ENCODE measurements at places on chromosomes 2 and 18.
A peak's percentile ranks its signal among the peaks of the same experiment; 100 is the strongest.

GRCh38 chr2:234840336-234840735, 111.5 kb upstream of the SH3BP4 start:
- no peak for DNase-seq

- DNase-seq: no peak
Observed at GRCh38 chr18:12606592-12607315, 51.2 kb downstream of the SPIRE1 start.

DNA sequence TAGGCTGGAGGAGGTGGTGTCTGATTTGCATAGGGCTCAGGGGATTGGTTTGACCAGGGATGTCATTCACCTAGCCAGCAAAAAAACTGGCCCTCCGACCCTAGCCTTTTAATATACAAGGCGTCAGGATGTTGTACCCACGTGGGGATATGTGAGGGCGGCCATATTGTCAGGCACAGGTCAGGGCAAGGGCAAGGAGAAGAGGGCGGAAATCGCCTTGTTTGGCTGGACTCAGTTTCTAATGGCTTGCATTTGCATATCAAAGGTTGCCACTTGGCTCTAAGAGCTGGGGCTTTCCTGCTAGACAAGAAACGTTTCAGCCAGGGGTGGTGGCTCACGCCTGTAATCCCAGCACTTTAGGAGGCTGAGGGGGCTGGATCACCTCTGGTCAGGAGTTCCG, 24.9 kb upstream of the PDCL3 start:
- DNase-seq: no peak

DNA sequence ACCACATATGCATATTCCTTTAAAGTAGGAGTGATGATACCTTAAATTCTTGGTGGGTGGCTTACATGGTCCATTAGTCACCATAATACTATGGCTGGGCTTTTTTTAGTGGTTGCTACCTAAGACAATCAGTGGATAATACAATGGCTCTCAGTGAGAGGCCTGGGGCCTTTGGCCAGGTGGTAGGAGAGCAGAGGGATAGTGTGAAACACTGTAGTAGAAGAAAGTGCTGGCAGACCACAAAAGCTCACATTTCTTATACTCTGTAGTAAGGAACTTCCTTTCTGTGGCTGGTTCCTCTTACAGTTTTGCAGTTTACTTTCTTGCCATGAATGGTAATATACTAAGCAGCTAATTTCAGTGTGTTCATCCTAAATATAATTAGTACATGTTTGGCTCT, 583.5 kb downstream of the XIRP2 start:
- DNase-seq: no peak

DNA sequence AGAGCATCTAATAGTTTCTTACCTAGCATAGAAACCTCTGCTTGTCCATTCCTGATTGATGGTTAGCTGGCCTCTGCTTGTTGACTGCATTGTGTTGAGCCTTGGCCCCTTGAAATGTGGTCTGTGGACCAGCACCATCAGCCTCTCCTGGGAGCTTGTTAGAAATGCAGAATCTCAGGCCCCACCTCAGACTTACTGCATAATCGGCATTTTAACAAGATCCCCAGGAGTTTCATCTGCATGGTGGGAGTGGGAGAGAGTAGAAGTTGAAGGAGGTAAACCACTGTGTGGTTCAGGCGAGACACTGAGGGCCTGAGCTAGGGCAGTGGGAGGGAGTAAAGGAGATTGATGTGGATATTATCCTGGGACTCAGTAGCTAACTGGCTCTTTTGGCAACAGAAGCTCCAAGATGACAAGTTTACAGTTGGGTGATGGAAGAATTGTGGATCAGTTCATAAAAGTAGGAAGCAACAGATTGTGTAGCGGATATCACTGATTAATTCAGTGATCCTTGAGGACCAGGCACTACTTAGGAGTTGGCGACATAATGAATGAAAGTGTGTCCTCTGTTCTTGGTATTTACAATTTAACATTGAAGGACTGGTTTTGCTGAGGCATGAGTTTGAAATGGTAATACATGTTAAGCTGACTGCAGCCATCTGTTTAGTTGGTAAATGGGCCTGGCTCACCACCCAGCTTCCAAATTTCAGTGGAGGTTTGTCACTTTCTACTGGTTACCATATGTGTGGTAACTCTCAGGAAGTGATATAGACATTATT, 20.9 kb downstream of the PHLPP1 start:
- DNase-seq: no peak

- DNase-seq: peak; percentile 93
Observed at GRCh38 chr18:79914614-79915160, 36.8 kb downstream of the SLC66A2 start.

DNA sequence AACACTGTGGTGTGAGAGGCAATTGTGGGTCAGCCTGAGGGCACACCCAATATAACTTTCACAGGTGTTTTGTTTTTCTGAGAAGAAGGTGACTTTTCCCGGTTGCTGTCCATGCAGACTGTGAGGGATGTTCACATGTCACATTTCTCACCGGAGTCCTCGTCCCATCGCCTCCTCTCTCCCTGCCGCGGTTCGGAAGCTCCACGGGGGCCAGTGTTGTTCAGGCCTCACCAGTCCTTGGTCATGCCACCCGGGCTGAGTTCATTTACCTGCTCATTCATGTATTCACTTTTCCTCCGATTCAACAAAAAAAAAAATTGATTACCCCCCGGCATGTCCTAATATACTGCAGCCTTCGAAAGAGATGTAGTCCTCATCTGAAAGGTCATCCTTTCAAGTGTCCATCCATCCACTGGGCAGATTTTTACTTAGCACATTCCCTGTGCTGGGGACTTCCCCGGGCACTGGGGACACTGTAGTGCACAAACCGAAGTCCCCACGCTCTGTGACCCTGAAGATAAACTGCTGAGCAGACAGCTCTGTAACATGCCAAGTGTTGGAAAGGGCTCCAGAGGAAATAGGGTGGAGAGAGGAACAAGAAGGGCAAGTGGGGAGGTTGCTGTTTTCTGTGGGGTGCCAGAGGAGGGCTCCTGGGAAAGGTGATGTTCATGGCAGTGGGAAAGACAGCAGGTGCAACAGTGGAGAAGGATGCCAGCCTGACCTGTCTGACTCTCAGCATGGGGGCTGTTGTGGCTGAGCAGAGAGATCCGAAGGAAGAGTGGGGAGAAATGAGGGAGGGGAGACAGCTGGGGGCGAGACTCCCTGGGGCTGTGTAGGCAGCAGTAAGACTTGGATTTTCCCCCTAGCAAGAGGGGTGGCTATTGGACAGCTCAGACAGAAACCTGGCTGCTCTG, 22.4 kb downstream of the LRRFIP1 start:
- no peak for DNase-seq

DNA sequence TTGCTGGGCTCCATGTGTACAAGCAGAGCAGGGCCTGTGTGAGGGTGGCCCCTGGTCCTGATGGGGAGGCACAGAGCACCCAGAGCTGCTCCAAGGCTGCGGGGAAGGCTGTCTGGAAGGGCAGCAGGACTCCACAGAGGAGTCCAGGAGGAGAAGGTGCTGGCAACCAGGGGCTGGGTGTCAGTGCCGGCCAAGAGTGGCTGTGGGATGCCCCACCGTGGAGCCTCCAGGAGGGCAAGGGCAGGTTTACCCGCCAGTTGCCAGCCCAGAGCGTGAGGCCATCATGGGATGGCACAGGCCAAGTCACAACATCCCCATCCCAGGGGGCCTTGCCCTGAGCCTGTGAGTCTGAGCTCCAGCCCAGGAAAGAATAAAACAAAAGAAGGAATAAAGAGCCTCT, 241.8 kb downstream of the NAPG start:
- no peak for DNase-seq

- no peak for DNase-seq
Observed at GRCh38 chr2:176709149-176709951, 440.1 kb downstream of the MTX2 start.

DNA sequence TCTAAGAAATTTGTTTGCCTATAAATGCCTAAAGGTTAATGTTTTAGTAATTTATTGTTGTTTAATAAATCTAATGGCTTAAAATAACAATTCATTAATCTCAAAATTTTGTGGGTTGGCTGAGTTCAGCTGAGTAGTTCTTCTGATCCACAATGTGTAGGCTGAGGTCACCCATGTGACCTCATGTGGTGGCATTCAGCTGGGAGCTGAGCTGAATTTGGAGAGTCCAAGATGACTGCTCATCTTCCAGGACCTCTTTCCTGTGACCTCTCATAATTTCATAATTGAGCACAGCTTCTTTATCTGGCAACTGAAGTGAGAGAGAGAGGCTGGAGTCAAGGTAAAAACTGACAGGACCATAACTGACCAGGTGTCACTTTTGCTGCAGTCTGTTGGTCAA, 132.4 kb downstream of the TXNL1 start:
- no peak for DNase-seq

DNA sequence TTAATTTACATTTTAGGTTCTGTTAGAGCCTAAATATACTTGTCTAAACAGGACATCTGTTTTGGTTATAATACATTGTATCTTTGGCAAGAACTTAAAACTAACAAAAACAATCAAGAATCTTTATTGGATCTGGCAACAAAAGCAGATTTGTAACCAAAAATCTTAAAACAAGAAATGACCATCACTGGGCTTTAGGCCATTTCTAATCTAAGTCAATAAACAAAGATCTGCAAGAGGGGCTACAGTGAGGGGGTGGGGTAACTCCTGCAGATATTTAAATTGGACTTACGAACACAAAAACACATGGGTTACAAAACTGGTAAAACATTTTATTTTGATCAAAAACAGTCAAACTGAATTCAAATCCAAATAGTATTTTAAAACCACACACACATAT, 77.3 kb downstream of the SRBD1 start:
- DNase-seq: no peak

GRCh38 chr2:143321994-143322393, 192.8 kb downstream of the ARHGAP15 start:
- no peak for DNase-seq
